Iris pigment epithelial cell (primary cell): ENCODE measurements at places on chromosomes 5 and 9.

DNA sequence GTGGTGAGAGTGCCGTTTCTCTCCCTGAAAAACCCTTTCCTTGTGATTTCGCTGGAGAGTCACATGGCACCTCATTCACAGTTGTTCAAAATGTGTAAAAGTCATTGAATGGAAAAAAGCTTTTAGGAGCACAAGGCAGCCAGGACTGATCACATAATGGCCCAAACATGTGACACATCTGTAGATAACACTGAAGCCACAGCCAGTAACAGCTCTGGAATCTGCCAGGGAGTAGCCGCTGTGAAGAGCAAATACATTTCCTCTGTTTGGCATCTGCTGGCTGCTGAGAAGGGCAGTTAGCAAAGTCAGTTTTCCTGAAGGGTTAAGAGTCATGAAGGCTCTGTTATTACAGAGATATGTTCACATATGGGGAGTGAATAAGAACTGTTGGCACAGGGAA is 271.8 kb downstream of the NNT start:
- DNase-seq = no peak

GRCh38 chr5:68187268-68188055 is 28.1 kb upstream of the PIK3R1 start:
- peak; percentile 55 for DNase-seq

DNA sequence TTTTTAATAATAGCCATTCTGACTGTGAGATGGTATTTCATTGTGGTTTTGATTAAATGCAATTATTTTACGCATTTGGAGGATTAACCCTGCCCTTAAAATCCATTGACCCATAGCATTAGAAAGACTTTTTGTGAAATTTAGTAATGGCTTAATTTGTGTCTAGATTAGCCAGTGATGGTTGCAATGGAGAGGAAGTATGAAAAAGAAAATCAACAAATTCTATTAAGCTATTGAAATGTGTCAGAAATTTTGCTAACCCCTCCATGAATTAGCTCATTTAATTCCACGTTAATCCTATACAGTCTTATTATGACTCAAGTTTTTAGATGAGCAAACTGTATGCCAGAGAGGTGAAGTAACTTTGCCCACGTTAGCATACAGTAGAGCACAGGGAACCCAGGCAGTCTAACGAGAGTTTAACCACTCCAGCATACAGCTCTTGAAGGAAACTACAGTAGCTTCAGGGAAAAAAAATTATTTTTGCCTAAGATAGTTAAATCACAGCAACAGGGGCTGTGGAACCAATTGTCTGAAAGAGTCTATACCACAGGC is 158.2 kb upstream of the PPP2R2B start:
- peak; percentile 1 for DNase-seq

GRCh38 chr9:135512904-135513303 is 8.3 kb upstream of the LCN1 start:
- DNase-seq = no peak

DNA sequence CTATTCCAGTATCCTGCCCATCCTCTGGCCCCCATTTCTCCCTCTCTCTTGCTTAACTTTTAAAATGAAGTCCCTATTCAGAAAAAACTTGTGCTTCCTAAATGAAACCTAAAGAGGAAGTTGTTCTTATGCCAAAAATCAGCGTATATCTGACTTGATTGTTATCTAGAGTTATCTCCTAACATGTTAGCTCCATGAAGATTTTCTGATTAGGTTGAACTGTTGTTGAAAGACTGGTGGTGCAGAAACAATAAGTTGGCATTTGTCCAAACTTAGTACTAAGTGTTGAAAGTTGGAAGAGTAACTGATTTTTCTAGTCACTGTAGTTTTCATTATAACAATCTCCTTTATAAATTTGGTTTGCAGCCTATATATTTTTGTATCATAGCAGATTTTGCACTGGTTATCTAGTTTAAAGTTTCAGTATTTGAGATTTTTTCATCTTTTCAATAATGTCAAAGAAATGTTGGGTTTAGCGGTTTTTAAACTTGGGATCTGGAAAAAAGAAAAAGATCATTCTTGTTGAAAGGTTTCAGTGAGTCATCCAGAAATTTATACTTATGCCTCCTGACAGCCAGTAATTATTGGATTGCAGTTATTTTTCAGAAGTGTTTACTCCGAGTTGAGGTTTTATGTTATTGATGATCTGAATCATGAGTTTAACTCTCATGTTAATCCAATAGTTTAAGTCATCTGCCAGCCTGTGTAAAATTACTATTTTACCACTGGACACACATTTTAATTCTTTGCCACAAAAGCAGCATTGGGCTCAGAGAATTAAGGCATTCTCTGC is 60.6 kb downstream of the PAM start:
- peak; percentile 29 for DNase-seq

- peak; percentile 34 for DNase-seq
These were observed 24.7 kb downstream of the PSIP1 start for GRCh38 chr9:15485836-15486666.

- DNase-seq = no peak
These were observed 938.5 kb upstream of the ACO1 start for GRCh38 chr9:31445960-31446359.

DNA sequence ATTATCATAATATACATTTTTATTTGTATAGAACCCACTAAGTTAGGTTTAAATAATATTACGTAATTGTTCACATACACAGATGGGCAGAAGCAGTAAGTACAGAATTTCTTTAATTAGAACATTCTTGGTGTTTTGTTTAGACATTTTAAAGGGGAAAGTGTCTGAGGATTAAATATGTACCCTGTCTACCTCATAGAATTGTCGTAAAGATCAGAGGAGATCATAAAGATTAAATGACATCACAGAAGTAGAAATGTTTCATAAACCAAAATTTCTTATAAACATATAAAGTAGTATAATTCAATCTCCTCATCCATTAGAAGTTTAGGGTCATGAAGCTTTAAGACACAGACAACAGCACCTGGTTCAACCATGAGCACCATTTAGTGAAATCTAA is 20.1 kb downstream of the DEPDC1B start:
- no peak for DNase-seq

DNA sequence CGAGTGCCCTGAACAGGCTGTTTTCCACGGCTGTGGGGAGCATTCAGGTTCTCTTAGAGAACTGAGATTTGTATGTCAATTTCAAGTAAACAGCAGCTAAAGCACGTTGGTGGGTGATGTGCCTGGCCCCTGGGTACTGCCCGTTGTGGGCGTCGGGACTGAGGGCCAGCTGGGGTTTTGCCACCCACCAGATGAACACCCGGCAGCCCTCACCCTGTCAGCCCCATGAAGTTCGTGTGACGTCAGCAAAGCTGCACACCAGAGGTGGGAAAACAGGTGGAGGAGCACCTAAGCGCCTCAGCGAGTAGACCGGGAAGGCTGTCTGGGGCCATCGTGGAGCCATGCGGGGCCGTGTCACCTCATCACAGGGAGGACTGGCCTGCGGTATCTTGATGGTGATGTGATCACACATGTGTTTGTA is 9.2 kb downstream of the CEP72 start:
- DNase-seq = no peak

- DNase-seq = peak; percentile 77
These were observed 28.2 kb downstream of the MTRR start for GRCh38 chr5:7897014-7897600.

- DNase-seq = no peak
These were observed 1.5 kb upstream of the DPP7 start for GRCh38 chr9:137116027-137116507.

DNA sequence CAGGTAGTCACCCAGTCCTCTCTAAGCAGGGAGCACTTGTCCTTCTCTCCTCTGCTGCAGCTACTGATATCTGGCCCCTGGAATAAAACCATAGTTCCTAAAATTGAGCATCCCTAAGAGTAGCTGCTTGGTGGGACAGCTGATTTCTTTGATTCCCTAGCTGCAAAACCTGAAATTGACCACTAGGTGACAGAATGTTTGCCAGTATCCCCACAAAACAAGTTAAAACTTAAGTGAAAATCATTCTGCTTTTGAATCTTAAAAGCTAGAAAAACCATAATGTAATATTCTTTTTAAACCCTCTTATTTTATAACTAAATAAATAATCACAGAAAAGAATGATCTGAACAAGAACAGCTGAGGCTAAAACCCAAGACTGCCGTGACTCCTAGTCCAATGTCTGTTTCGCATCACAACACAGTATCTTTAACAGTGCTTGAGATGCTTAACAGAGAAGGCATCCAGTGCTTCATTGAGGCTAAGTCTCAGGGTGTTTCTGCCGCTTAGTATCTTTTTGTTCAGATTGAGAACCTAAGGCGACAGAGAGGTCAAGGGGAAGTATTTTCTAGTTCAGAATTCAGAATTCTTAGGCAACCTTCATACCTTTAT is 24.4 kb upstream of the TAL2 start:
- peak; percentile 18 for DNase-seq

GRCh38 chr9:121637713-121638220 is 13.7 kb upstream of the DAB2IP start:
- DNase-seq = no peak

GRCh38 chr5:176632745-176633144 is 2.3 kb downstream of the EIF4E1B start:
- DNase-seq = no peak

DNA sequence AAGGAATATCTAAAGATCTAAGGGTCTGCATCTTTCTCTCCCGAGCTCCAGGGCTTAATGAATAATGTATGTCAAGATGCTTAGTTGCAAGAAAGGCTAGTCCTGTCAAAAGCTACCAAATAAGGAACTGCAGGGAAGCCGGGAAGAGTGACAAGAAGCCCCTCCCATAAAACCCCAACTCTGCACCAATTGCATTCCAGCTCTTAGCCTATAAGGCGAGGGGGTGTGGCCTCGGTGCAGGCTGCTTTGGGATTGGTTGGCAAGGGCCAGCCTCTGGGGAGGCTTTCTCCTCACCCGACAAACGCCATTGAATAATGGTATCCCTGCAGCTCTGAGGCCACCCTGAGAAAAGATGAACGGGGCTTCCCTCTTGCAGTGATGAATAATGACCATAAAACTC is 416.9 kb downstream of the RAB3C start:
- no peak for DNase-seq

GRCh38 chr5:36073595-36074216 is 7.0 kb upstream of the UGT3A2 start:
- no peak for DNase-seq

DNA sequence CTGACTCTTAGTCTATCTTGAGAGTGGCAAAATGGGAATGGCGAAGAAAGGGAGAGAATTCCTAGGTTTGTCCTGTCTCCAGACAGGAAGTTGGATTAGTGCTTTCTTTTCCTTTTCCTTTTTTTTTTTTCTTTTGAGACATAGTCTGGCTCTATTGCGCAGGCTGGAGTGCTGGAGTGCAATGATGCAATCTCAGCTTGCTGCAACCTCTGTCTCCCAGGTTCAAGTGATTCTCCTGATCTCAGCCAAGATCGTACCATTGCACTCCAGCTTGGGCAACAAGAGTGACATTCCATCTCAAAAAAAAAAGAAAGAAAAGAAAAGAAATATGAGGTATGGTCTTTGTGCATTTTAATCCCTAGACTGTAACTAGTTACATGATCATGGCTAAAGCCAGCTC is 12.6 kb upstream of the KIF27 start:
- DNase-seq = peak; percentile 84

GRCh38 chr5:171495122-171495700 is 75.8 kb downstream of the FGF18 start:
- DNase-seq = no peak

- peak; percentile 23 for DNase-seq
These were observed 8.0 kb downstream of the NUDT2 start for GRCh38 chr9:34337403-34337802.

DNA sequence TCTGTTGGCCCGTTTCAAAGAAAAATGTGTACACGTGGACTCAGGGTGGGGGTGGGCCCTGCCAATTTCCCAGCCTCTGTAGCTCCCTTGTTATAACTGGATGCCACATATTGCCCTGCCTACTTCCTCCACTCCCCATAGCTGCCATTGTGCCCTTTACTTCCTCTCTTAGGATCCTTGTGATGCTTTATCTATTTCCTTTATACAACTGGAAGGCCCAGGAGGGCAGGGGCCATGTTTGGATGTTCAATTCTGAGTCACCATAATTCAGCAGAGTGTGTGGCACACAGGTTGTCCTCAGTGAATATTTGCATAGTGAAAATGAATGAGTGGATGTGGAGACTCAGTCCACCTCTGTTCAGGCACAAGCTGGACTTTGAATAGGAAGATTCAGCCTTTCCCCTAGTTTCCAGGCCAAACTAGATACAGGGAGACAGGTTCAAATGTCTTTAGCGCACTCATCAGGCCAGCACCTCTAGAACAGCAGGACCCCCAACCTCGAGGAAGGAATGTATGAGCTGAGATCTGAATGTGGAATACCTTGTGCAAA is 10.6 kb upstream of the FEM1C start:
- DNase-seq = no peak

DNA sequence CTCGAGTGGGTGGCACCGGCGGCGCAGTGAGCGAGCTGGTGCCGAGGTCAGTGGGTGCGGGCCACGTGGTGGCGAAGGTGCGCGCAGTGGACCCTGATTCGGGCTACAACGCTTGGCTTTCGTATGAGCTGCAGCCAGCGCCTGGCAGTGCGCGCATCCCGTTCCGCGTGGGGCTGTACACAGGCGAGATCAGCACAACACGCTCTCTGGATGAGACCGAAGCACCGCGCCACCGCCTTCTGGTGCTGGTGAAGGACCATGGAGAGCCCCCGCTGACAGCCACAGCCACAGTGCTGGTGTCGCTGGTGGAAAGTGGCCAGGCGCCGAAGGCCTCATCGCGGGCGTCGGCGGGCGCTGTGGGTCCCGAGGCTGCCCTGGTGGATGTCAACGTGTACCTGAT is 2.1 kb downstream of the PCDHA5 start:
- no peak for DNase-seq

DNA sequence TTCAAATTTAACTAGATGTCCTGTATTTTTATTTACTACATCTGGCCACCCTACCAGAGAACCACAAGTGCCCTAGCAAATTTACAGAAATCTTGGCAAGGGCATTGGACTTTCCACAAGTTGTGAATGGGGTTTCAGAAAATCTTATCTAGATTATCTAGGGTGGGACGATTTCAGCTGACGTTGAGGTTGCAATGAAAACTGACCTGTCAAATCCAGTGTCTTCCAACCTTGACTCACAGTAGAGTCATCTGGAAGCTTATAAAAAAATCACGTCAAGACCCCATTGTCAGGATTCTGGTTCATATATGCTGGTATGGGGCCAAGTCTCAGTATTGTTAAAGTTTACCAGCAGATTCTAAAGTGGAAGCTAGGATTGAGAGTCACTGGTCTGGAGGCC is 109.6 kb upstream of the ACTBL2 start:
- no peak for DNase-seq
